Muscle of arm (tissue), 14 donors: ENCODE measurements at places on chromosomes 1 and 21. TPM values are rescaled to one million over a fixed set of nuclear protein-coding genes. Genes with fewer than 3 reads are reported as not detected.

The CZIB gene
- polyA plus RNA-seq = 63.1 TPM

The KRTAP12-2 gene
- polyA plus RNA-seq = not detected

The CFAP107 gene
- 2.5 TPM for polyA plus RNA-seq

The LINGO4 gene
- polyA plus RNA-seq = 0.43 TPM

The FLG gene
- 0.31 TPM for polyA plus RNA-seq

The PCP4L1 gene
- 0.26 TPM for polyA plus RNA-seq

The PALMD gene
- polyA plus RNA-seq = 116 TPM

The ARHGAP30 gene
- polyA plus RNA-seq = 2.9 TPM

The SLC1A7 gene
- polyA plus RNA-seq = 0.20 TPM

The OR2T4 gene
- not detected for polyA plus RNA-seq

The HES3 gene
- polyA plus RNA-seq = not detected

The LPAR3 gene
- 0.14 TPM for polyA plus RNA-seq

The UBE2Q1 gene
- polyA plus RNA-seq = 64.2 TPM

The LAMC2 gene
- polyA plus RNA-seq = 3.7 TPM

The CD52 gene
- polyA plus RNA-seq = 40.6 TPM

The SPAG17 gene
- polyA plus RNA-seq = 3.4 TPM

The KIF14 gene
- polyA plus RNA-seq = 5.5 TPM

The LCE6A gene
- not detected for polyA plus RNA-seq

The PLPPR5 gene
- polyA plus RNA-seq = 3.9 TPM

The ENO1 gene
- 313 TPM for polyA plus RNA-seq

The COL8A2 gene
- polyA plus RNA-seq = 14.5 TPM

The PIK3R3 gene
- not detected for polyA plus RNA-seq

The BPNT1 gene
- 21.2 TPM for polyA plus RNA-seq

The FMN2 gene
- not detected for polyA plus RNA-seq

The CFAP141 gene
- polyA plus RNA-seq = not detected

The PADI2 gene
- polyA plus RNA-seq = 120 TPM

The LCE1D gene
- not detected for polyA plus RNA-seq

The LRRC38 gene
- 21.5 TPM for polyA plus RNA-seq

The HPCAL4 gene
- not detected for polyA plus RNA-seq

The OLFML2B gene
- polyA plus RNA-seq = 99.8 TPM

The DNAH14 gene
- polyA plus RNA-seq = 4.9 TPM

The HIPK1 gene
- 27.7 TPM for polyA plus RNA-seq

The ACTL8 gene
- polyA plus RNA-seq = not detected

The IRF6 gene
- 0.39 TPM for polyA plus RNA-seq

The XPR1 gene
- 11.7 TPM for polyA plus RNA-seq

The BGLAP gene
- polyA plus RNA-seq = 2.4 TPM

The KRTAP10-7 gene
- polyA plus RNA-seq = not detected

The SPRR2E gene
- not detected for polyA plus RNA-seq

The SYT11 gene
- 18.0 TPM for polyA plus RNA-seq

The SLC45A3 gene
- 2.1 TPM for polyA plus RNA-seq

The VASH2 gene
- 49.6 TPM for polyA plus RNA-seq

The RPS6KC1 gene
- 17.1 TPM for polyA plus RNA-seq

The GBP7 gene
- 0.08 TPM for polyA plus RNA-seq

The RGS13 gene
- 0.32 TPM for polyA plus RNA-seq

The KIF2C gene
- polyA plus RNA-seq = not detected

The UBL4B gene
- polyA plus RNA-seq = not detected

The LCE2B gene
- not detected for polyA plus RNA-seq

The TIE1 gene
- 50.9 TPM for polyA plus RNA-seq

The B3GALT6 gene
- 155 TPM for polyA plus RNA-seq

The GPX7 gene
- 112 TPM for polyA plus RNA-seq

The S100A7 gene
- not detected for polyA plus RNA-seq

The XCL1 gene
- 0.30 TPM for polyA plus RNA-seq

The GJA4 gene
- 38.9 TPM for polyA plus RNA-seq

The GJC2 gene
- 0.60 TPM for polyA plus RNA-seq

The HIVEP3 gene
- polyA plus RNA-seq = 3.7 TPM

The PLA2G5 gene
- polyA plus RNA-seq = 0.21 TPM

The NR1I3 gene
- 2.1 TPM for polyA plus RNA-seq

The TMPRSS15 gene
- 0.99 TPM for polyA plus RNA-seq

The MTARC1 gene
- polyA plus RNA-seq = not detected
